ENCODE measurements at places on chromosomes 7 and 10.

DNA sequence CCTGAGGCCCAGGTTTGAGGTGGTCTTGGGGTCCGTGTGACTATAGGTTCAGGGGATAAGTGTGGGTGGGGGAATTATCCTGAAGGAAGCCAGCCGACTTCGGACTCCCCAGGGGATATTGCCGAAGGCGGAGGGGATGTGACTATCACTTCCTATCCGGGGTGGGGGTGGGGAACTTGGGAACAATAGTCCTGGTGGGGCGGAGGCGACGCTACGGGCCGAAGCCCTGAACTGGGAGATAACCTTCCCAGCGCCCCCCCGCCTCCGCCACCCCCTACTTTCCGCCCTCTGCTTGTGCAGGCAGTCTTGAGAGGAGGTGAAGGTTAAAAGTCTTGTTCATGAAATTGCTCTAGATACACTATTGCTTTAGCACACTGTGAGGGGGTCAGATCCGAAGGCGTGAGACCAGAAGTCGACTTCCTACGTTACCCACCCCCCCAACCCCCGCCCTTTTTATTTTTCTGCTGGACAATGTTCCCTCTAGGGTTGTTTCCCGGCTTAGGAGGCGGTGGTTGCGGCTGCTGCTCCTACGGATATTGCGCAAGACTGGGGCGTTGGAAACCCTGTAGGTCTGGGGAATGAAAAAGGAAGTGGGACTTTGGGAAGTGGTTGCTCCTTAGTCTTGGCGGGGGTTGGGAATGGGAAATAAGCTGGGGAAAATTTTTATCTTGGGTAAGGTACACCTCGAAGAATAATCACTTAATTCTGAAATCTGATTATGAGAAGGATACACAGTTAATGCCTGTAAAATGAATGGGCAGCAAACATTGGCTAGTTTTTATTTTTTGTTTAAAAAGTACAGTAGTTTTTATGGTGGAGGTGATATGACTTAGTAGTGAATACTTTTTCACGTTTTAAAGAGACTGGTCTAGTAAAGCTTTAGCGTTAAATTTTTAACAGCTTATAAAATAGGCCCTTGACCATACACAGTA lies 1.5 kb downstream of the PTPN12 start:
- no peak for DNase-seq

- no peak for DNase-seq
Observed at GRCh38 chr7:35657125-35657524, 37.8 kb downstream of the HERPUD2 start.

- DNase-seq = peak; percentile 53
Observed at GRCh38 chr10:103855424-103855823, at the start of gene SH3PXD2A. Gene SH3PXD2A (minus strand): TSS chr10:103855576. CDS start chr10:103855266, 310 bp downstream.

GRCh38 chr7:146424084-146424483 lies 307.5 kb downstream of the CNTNAP2 start:
- no peak for DNase-seq

DNA sequence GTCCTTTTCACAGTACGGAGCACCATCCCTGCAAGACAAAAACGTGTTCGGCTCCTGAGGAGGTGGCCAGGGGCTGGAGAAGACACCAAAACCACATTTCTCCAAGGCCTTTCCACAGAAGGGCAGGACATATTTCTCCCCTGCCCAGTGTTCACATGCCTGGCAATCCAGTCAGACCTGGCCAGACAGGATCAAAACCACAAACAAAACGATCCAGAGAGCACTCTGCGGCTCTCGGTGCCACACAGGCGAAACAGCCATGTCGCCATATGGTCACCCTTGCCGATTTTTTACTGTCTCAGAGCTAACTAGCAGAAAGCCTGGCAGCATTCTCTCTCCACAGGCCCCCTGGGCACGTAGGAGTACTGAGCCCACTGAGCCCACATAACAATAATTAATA lies 113.0 kb downstream of the ABLIM1 start:
- DNase-seq = no peak

- DNase-seq = no peak
Observed at GRCh38 chr10:121928528-121928884, 675 bp upstream of the ATE1 start.

DNA sequence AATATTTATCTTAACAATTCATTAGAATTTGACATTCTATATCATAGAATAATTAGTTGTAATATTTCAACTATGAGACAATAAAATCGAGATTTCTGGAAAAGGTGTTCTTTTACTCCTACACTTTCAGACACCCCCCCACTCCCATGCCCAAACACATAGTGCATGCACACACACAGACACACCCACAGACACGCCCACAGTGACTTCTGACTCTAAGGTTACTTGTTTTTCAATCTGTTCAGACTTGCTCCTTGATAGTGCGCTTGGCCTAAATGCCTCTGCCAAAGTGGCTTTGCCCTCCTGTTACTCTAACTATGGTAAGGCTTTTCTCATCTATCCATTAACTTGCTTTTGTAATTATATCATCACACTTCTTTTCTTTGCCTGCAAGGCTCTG lies 144.0 kb upstream of the PPP1R3A start:
- no peak for DNase-seq

DNA sequence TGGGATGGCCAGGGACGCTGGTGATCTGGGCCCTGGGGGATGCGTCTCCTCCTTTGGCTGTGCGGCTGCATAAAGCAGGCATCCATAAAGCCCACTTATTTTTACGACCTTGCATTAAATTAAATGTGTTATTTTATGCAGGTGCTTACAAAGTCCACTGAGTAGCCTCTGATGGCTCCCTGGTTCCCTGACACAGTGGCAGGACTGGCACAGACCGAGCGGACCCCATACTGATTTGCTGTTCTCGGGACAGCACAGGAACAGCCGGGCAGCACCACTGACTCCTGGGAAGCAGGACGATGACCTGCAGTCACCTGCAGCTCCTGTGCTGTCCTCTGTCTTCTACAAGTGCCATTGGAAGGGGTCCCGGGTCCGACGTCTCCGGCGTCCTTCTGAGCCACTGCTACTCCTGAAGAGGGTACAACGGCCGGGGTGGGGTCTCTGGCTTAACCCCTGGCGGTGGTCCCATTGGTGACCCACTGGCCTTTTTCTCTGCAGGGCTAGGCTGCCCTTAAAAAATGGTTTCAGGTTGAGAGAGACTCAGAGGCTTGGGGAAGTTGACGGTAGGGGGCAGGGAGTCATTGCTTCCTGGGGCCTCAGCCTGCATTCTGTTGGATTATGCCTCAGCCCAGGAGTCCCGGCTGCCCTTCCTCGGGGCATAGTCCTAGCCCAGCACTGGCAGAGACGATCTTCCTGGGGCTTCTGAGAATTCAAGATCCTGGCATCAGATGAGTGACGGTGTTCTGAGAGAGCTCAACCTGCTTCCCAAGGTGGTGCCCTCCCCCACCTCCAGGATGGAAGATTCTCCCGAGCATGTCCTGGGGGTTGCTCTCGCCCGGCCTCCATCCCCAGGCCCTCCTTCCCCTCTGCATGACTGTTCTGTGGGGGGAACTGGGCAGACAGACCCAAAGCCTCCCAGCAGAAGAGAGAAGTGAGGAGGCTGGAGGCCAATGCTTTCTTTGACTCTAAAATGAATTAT lies 330.1 kb downstream of the ADARB2 start:
- DNase-seq = no peak

GRCh38 chr7:13447637-13448036 lies 541.8 kb downstream of the ETV1 start:
- DNase-seq = no peak

DNA sequence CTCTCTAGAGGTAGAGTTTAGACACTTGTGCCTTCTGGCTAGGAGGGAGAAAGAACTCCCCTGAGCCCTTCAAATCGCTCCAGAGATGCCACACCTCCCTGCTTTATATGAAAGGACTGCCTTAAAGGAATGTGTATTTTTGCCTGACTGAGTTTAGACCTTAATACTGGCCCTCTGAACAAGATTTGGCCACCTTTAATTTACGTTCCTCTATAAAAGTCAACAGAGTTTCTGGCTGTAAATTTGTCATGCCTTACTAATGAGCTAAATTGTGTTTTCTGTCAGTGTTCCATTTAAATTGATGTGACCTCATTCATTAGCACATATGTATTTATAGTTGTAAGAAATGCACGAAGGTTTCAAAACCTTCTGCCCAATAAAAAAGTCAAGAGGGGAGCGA lies 48.0 kb downstream of the SEMA3C start:
- no peak for DNase-seq

DNA sequence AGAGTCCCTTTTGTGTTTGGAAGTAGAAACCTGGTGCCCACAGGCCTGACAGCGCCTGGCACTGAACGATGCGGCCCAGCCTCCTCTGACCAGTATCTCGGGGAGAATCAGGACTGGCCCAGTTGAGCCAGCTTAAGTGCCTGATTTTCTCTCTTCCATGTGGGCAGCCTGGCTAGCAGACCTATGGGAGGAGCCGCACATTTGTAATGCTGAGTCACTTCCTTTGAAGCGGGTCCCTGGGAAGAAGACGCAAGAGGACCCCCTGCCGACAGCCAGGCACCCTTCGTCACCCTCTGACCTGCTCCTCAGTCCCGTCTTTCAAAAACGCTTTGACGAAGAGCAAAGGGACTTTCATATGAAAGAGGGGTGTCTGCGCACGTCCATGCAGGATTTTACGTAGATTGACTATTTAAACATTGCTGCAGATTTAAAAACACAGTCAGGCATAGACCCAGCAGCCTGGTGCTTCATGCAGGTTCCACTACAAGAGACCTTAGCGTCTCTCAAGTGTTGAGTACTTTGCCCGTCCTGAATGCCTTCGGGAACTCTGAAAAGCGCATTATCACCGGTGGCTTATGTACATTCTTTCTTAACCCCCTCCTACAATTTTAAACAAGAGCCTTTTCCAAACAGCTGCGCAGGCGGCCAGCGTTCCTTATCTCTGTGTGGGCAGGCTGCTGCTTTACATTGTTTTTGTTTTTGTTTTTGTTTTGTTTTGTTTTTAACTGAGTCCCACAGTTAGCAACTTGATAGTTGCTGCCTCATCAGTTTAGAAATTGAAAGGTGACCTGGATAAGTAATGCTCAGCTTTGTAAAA lies 36.5 kb upstream of the AP5Z1 start:
- no peak for DNase-seq

DNA sequence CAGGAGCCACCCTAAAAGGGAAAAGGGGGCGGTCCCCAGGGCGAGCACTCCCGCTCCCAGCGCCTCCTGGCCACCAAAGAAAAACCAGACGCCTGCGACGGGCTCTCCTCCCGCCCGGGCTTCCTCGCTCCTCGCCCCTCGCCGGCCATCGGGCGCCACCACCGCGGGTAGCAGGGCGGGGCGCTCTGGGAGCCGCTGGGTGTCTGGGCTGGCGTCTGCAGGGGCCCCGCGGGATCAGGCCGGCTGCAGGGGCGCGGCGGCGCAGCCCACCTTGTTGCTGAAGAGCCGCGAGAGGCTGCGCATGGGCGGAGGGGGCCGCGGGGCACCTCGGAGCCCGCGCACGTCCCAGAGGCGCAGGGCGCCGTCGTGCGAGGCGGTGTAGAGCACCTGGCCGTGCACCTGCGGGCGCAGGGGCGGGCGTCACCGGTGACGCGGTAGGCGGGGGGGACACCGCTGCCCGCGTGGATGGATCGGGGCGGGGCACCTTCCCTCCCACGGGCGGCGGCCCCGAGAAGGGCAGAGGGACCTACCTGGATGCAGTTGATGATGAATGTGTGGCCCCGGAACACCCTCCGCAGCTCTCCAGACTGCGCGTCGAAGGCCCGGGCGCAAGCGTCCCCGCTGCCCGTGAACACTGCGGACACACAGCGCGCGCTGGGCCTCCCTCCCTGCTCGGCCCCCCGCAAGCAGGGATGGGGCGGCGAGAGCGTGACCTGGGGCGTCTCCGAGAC lies 28.3 kb downstream of the WDR86 start:
- DNase-seq = peak; percentile 51

GRCh38 chr7:111138193-111138569 lies 47.3 kb downstream of the LRRN3 start:
- peak; percentile 40 for DNase-seq
